ENCODE measurements at places on chromosomes 6 and 20.
A peak's percentile ranks its signal among the peaks of the same experiment; 100 is the strongest.

DNA sequence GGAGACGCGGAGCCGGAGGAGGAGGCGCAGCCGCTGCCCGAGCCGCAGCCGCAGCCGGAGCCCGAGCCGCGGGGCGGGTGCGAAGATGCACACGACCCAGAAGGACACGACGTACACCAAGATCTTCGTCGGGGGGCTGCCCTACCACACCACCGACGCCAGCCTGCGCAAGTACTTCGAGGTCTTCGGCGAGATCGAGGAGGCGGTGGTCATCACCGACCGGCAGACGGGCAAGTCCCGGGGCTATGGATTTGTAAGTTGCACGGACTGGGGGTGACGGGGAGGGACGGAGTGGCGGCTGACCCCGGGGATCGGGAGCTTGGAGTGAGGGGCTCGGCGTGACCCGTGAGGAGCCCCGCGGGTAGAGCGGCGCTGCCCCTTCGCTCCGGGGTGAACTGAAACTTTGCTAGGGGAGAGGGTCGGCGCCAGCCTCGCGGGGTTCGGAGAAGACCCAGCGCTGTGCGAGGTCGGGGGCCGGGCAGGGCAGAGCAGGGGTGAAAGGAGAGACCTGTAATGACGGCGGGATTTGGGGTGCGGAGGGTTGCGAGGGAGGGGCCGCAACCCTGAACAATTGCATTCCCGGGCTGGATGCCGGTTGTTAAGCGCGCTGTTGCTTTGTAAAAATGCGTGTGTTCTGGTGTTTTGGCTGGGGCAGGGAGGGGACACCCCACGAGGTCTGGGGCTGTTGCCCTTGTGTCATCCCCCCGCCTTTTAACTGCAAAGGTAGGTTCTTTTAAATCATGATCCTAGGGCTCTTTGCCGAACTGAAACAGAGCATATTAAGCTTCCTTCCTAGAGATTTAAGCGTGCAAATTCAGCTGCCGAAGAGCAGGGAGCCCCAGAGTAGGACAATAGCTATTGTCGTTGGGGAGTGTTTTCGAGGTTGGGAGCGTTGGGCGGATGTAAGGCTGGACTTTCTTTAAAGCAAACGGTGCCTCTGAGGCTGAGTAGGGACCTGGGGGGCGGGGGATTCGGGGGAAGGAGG lies 628 bp downstream of the RBM24 start:
- peak; percentile 69 for DNase-seq

- DNase-seq, result no peak
These were observed 2.4 kb upstream of the AARS2 start for GRCh38 chr6:44315516-44315915.

DNA sequence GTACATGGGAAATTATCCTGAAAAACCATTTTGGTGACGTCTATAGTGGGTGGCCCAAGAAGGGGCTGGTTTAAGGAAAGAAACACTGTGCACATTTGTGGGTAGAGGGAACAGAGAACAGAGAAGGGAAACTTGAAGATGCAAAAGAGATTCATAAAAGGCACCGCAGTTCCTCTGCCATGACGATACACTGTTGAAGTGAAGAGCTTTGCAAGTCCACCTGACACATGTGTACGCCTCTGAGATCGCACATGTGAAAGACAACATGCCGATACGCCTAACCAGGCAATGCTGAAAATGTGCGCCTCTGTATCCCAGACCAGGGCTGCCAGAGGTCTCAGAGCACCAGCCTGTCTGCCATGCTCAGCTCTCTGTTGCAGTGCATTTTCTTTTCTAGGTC lies 180.9 kb downstream of the KIF16B start:
- no peak for DNase-seq

DNA sequence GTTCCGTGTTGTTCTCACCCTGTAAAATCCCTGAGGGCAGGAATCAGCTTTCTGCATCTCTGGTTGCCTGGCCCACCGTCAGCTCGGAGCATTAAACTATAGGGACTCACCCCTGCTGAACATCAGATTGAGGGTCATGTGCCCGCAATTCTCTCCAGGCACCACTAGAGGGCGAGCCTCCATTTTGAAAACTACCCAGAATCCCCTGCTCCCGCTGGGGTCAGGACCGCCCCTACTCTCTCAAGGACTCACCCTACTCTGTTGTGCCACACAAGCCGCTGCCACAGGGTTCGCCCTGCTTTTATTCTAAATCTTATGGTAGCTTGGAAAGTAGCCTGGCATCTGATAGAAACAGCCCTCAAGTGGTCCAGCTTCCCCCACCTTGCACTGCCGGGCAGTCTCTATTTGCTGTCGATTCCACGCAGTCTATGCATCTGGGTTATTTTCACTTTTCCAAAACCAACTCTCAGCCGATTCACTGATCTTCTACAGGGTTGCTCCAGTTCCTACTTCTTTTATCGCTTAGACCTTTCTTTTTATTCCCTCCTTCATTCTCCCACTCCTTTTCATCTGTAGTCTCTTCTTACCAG lies 244.1 kb upstream of the QKI start:
- DNase-seq, result peak; percentile 63

DNA sequence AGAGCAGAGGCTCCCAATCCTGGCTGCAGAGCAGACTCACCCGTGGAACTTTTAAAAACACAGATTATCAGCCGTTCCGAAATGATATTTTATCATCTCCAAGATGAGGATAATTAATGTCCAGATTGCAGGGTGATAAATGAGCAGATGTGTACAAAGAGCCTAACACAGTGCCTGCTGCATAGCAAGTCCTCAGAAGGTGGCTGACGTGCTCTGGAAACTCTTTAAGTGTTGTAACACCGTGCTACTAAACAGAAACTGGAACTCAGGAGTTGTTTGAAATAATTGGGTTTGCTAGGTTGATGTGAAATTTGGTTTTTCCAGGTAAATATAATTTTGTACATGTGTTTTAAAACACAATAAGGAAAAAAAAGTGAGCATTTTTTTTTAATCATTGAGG lies 118.0 kb downstream of the ARMC2 start:
- no peak for DNase-seq
